ENCODE measurements at places on chromosomes 2 and 18. TPM values are rescaled to one million over a fixed set of nuclear protein-coding genes. Genes with fewer than 3 reads are reported as not detected.

KCNJ13 gene
- total RNA-seq: 0.12 TPM

SCN7A gene
- not detected for total RNA-seq

POTEJ gene
- total RNA-seq: not detected

SLC16A14 gene
- total RNA-seq: 2.5 TPM

BMP10 gene
- total RNA-seq: not detected

GRB14 gene
- total RNA-seq: 0.48 TPM

GRCh38 chr18:12765126-12765525 lies 62.3 kb downstream of the PSMG2 start:
- DNase-seq: no peak

- no peak for DNase-seq
These were observed 52.0 kb downstream of the FBXO36 start for GRCh38 chr2:229974266-229974665.

DNA sequence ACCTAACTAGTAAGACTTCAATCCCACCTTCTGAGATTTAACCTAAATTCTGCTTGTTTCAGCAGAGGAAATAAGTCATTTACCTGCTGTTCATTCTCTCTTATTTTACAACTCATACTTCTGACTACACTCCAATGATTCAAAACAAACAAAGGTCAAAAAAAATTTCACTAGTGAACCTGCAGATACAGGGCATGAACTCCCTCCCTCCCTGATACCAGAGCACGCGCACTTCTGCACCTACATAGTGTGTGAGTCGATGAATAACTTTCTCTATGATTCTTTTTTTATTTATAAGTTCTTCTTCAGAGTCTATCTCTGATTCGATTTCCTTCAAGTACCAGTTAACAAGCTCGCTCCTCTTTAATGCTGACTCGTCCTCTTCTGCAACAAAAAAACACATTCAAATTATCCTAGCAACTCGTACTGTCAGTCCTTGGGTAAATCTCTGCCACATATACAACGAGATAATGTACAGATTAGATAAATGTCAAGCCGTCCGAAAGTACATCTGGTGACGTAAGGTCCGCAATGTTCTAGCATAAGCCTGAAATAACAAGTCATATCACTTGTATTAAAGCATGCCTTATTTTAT lies 7.4 kb upstream of the LCT start:
- DNase-seq: no peak

- DNase-seq: no peak
These were observed 112.6 kb downstream of the TMEM18 start for GRCh38 chr2:564471-565181.

- no peak for DNase-seq
These were observed 24.1 kb downstream of the EIF2AK3 start for GRCh38 chr2:88603146-88603545.

GRCh38 chr2:47049502-47049901 lies 105.6 kb downstream of the STPG4 start:
- DNase-seq: no peak

- peak; percentile 69 for DNase-seq
These were observed 105.0 kb upstream of the SMAD7 start for GRCh38 chr18:49055754-49056172.

DNA sequence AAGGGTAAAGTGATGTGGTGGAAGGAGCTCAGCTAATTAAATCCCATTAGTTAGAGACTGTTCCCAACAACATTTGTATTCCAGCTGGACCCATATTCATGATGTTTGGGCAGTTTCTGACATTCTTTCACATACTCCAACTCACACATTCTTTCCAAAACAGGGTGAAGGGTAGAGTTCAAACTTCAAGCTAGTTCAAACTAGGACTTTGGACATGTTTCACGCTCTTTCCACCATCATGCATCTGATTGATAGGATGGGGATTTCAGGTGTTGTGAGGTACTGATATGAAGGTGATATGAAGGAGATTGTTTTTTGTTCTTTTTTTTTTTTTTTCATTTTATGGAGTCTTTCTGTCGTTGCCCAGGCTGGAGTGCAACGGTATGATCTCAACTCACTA lies 197.1 kb upstream of the LHCGR start:
- no peak for DNase-seq

- DNase-seq: no peak
These were observed 138.4 kb downstream of the RPIA start for GRCh38 chr2:88829607-88830463.

GRCh38 chr2:223909001-223909741 lies 36.0 kb downstream of the WDFY1 start:
- no peak for DNase-seq

- no peak for DNase-seq
These were observed 17.2 kb downstream of the GPC1 start for GRCh38 chr2:240452462-240453256.

DNA sequence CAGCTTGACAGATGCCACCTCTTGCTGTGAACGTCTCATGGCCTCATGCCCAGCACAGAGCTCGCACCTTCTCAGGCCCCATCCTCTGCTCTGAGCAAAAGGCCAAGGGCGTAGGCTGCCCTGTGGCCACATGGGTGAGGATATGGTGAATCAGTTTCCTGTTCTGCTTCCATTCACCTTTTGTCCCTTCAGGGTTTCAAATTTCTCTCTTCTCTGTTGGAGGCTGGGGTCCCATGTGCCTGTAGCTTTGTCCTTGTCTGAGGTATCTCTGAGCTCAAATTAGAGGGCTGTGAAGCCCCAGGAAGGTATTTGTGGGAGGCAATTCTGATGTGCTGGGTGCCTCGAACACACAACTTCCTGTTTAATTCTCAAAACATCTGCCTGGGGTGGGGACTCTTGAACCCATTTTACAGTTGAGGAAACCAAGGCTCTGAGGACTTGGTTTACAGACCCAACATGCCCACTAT lies 29.0 kb downstream of the ZAP70 start:
- no peak for DNase-seq

DNA sequence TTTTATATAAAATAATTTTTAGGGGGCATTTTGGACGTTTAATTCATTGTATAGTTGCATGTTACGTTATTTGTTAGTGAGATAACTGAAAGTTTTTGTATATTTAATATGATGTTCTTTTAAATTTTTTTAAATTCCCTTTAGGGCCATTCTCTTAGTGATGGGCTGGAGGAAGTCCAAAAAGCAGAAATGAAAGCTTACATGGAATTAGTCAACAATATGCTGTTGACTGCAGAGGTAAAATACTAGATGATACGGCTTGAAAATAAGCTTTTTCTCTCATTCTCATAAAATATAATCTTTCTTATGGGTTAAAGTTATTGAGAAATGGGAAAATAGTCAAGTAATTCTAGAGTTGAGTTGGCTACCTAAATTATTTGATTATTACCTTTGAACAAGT lies 58.9 kb downstream of the MTX2 start:
- DNase-seq: no peak

DNA sequence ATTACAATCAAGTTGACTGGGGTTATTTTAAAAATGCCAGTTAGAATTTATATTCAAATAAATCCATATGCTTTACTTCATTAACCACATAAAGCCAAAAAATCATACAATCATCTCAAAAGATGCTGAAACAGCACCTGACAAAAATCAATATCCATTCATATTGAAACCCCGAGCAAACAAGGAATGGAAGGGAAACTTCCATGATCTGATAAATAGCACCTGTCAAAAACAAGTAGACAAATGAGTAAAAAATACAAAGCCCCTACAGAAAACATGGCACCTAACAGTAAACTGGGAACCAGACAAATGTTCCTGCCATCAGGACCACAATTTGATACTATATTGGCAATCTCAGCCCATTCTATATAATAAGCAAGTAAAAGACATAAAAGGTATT lies 227.5 kb downstream of the HDAC4 start:
- no peak for DNase-seq

- DNase-seq: no peak
These were observed 86.7 kb downstream of the ACAA2 start for GRCh38 chr18:49726675-49726963.

DNA sequence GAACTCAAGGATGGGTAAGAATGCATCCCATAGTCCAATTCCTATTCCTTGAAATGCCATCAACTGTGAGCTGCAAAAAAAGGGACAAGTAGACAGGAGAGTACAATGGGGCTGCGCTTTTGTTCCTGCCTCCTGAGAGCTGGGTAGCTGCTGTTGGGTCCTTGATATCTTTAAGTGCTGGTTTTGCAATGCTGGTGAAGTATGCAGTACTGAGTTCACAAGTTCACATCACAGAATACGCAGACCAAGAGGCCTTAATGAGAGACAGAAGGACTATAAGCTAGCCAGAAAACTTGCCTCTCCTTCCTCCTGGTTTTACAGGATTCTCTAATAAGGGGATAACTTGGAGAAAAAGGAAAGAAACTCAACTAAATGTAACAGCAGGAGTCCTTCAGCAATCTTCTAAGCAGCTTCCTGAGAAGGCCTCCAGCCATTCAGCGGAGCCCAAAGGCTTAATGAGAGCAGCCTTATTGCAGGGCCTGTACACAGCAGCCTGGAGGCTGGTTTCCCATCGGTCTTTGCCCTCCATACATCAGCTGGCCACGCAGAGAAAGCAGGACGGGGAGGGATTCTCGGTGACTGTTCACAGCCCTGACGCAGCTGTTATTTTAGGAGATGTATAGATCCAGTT lies 293.1 kb downstream of the CDCA7 start:
- no peak for DNase-seq

DNA sequence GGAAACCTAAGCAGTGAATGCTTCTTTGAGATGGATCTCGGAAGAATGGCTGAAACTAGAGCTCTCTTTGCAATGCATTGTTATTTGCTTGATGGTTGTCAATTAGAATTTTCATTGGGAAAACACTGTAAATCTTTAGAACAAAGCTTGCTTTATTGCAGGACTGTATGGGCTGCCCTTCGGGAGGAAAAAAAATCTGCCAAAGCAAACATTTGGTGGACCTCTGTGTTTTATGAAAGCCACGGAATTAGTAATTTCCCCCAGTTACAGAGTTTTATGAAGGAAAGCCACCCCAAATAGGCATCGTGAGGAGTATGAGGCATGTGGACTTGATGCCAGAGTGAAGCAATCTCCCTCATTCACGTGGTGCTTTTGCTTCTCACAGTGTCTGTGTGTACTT lies 33.5 kb downstream of the RHBDD1 start:
- no peak for DNase-seq

All from H4 (cell line).